GM19239 (cell line): ENCODE measurements at places on chromosomes 1 and 21.

GRCh38 chr1:245832771-245833527 is 674.1 kb downstream of the SMYD3 start:
- no peak for DNase-seq

DNA sequence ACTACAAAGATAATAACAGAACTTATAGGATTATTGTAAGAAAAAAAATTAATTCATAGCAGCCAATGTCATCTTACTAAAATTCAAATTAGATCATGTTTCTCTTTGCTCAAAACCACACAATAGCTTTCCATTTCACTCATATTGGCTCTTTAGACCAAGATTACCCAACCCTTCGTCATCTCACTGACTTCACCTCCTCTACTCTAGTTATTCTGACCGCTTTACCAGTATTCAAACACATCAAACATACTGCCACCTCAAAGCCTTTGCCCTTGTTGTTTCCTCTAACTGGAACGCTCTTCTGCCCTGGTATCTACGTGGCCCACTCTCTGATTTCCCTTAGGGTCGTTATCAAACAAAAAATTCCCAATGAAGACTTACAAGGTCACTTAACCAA is 1.7 kb downstream of the ANGPTL3 start:
- DNase-seq, result no peak

DNA sequence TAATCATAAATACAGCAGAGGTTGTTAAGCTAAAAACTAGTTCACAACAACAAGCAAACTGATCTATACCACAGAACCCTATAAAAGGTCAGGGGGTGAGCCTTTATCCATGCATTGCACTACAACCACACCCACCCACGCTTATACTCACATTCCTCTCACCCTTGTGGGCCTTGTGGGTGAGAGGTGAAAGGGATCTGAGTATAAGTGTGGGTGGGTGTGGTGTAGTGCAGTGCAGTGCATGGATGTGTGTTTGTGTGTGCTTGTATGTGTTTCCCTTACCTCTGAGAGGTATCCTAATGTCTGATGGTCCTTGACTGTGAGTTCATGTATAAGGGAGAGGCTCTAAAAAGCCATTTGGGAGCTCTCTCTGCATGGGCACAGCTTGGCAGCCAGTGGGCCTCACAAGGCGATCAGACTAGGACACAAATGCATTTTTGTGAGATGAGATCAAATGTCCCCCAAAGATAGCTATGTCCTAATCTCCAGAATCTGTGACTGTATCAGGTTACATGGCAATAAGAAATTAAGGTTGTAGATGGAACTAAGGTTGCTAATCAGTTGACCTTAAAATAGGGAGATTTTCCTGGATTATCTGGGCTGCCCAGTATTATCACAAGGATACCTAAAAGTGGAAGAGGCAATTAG is 95.5 kb upstream of the DPT start:
- DNase-seq, result no peak

DNA sequence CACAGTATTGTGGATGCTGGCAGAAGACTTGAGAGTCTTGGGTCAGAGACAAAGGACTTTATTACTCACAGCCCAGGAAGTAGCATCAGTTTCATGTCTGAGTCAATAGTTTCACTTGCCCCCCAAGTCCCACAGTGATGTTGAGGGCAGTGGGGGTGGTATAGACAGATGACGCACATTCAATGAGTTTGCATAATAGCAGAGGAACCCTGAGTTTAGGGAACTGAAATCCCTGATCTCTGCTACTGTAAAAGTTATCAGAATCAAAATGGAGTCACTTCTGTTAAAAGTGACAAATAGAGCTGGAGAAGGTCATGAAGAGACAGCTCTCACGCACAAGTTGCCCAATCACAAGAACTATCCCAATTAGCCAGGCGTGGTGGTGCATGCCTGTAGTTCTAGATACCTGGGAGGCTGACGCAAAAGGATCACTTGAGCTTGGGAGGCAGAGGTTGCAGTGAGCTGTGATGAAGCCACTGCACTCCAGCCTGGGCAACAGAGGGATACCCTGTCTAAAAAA is 11.5 kb upstream of the HCRTR1 start:
- DNase-seq, result peak; percentile 63

DNA sequence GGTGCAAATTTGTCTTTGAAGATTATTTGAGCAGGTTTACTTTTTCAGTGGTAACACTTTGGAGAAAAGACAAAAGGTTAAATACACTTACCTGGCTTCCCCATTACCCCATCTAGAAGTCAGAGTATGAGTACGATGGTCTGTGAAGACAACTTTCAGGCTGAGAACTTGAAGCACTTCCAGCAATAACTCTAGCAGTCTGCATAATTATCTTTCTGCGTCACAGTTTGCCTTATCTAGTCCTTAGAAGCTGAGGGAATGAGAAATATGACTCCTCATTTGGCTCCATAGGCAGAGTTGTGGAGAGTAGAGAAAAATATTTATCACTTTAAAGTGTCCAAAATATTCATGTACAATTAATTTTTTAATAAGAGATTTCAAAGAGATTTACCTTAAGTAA is 323.4 kb upstream of the CAMK1G start:
- no peak for DNase-seq

- DNase-seq, result no peak
Observed at GRCh38 chr1:57157818-57158603, 192.2 kb upstream of the C8B start.

- no peak for DNase-seq
Observed at GRCh38 chr21:38506661-38507281, 8.5 kb upstream of the ERG start.

DNA sequence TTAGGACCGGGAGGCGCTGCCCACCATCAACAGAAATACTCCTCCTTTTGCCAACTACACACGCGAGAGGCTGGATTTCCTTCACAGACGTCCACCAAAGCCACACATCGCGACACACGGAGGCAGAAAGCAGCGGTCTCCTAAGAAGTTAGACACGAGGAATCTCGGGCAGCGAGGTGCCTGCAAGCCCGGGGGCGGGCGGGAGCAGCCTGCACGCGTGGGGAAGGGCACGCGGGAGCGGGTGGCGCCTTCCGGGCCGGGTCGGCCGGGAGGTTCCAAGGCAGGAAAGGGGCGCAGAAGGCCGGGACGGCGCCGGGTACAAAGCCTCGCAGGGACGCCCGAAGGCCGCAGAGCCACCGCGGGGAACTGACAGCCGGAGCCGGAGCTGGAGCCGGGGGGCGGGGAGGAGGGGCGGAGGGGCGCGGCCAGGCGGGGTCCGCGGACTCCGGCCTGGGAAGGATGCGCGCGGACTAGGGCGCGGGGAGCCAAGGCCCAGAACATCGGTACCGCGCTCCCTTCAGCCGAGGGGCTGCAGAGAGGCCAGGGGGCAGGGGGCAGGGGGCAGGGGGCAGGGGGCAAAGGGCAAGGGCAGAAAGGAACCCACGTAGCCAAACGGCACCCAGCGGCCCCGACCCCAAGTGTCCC is 722 bp downstream of the NPHP4 start:
- peak; percentile 60 for DNase-seq

- no peak for DNase-seq
Observed at GRCh38 chr21:41867313-41867712, 11.8 kb downstream of the PRDM15 start.

- DNase-seq, result no peak
Observed at GRCh38 chr1:11529763-11530730, 51.1 kb downstream of the DISP3 start.

- DNase-seq, result no peak
Observed at GRCh38 chr1:118148034-118148433, 37.0 kb downstream of the SPAG17 start.

GRCh38 chr1:55484173-55484572 is 269.0 kb upstream of the USP24 start:
- DNase-seq, result no peak

DNA sequence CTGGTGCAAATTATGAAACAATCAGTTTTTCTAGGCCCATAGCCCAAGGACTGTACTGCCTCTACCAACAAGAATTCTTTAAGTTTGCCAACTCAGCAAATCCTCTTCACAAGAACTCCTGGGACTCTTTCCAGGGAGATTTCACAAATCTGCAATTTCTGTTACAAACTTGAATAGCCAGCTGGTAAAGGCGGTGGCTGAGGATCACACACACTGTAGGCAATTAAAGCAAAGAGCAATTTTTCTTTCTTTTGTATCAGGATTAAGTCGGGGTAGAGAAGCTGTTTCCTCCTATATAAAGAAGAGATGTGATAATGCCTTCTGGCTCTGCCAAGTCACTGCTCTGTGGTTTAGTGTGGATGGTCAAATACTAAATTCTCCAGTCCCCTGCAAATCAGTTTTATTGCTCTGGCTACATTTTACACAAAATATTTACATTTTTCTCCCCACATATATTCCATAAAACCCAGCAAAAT is 1.7 kb downstream of the ALDH9A1 start:
- no peak for DNase-seq

- DNase-seq, result peak; percentile 27
Observed at GRCh38 chr1:63124666-63125191, 197.6 kb upstream of the FOXD3 start.

- no peak for DNase-seq
Observed at GRCh38 chr21:32371913-32372314, 20.9 kb downstream of the URB1 start.

DNA sequence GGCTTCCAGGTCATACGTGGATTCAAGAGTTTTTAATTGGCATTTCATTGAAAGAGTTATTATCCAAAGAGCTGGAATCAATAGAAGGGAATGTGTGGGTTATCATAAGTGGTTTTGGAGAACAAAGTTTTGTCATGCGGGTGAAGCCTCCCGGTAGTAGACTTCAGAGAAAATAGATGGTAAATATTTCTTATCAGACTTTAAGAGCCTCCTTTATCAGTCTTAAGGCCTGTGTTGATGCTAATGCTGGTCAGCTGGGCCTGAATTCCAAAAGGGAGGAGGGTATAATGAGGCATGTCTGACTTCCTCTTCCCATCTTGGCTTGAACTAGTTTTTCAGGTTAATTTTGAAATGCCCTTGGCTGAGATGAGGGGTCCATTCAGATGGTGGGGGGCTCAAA is 89.7 kb downstream of the ITSN1 start:
- no peak for DNase-seq

- DNase-seq, result no peak
Observed at GRCh38 chr1:115506518-115506917, 135.3 kb upstream of the VANGL1 start.
